ENCODE measurements at places on chromosomes 1 and 21.

DNA sequence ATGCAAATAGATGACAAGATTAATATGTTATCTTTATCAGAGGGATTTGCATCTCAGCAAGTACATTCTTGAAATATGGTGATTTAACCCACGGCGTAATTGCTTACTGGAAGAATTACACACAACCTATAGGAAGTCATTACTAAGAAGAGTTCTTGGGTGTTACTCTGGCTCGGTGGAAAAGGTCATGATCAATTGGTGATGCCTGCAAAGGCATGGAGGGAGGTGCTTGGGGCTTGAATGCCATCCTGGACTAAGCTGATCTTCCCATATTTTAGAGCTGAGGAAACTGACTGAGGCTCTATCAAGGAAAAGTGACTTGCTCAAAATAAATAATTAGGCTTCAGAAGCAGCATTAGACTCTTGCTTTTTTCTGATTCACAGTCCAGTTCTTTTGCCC, 137.5 kb upstream of the JUN start:
- no peak for DNase-seq

DNA sequence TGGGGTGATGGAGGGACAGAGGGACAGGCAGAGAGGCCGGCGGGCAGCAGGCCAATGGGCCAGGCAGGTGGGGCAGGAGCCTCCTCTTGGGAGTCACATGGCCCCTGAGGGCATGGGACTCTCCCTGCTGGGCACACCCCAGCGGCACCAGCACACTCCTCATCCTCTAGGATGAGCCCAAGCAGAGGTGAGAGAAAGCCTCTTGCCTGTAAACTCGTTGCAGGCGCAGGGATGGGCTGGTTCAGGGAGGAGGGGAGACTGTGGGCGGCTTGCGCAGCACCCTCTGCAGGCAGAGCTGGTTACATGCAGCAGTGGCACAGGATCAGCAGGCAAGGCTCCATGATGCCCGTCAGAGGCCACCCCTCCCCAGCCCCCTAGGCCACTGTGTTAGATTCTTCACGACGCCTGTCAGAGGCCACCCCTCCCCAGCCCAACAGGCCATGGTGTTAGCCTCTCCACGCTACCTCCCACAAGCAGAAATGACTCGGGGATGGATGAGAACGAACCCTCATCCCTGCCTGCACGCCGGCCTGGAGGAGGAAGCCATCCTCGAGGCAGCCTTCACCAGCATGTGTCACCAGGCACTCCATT, 209.7 kb upstream of the VAMP3 start:
- no peak for DNase-seq

DNA sequence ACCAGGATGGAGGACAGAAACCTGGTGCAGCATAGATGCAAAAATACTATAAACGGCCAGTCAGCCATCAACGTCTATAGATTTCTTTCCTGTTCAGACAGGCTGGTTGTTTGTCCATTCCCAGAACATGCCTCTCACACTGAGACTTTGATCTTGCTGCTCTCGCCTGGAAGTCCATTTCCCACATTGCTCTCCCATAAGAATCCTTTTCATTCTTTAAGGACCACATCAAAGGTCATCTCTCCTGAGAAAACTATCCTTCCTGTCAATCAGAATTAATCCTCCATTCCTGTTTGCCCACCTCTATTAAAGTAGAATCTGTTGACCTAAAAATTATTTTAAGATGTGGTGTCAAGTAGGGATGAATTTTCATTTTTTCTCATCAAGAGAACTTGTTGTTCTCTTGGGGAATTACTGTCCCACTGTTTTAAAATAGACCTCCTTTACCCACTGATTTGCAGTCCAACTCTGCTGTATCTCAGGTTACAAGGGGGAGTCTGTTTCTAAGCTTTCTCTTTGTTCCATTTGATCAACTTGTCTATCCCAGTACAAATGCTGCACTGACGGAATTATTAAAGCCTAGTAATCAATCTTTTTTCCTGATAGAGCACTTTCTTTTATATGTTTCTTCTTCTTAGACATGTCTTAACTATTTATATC, 172.7 kb downstream of the PATJ start:
- no peak for DNase-seq

- DNase-seq = no peak
Measured at GRCh38 chr1:171083222-171083621, 7.5 kb upstream of the FMO3 start.

DNA sequence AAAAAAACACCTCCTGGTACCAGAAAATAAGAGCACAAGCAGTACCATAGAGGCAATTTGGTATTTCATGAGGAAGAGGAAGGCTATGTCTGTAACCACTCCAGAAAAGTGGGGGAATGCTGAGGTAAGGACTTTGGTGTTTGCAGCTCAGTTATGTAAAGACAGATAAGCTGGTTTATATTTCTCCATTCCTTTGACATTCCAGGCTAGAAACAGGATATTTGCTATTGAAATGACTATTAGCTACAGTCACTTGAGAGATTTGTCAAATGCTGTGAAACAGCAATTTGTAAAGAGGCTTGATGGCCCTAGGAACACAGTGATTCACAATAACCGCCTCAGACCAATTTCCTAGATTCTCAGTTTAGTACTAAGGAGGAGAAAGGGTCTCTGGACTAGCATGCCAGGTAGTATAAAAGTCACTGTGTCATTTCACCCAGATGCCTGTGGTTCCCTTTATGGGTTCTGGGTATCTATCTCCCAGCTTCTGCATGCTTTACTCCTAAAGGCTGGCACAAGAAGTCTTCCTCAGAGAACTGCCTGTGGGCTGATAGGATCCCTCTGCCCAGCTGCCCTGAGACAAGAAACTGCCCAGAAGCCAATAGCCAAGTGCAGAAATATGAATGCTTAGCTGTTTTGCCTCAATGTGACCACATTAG, 80.5 kb downstream of the VCAM1 start:
- DNase-seq = no peak

GRCh38 chr1:78121710-78122109, 75.9 kb downstream of the GIPC2 start:
- DNase-seq = no peak

- DNase-seq = no peak
Measured at GRCh38 chr1:40944841-40945430, 34.6 kb upstream of the CTPS1 start.

DNA sequence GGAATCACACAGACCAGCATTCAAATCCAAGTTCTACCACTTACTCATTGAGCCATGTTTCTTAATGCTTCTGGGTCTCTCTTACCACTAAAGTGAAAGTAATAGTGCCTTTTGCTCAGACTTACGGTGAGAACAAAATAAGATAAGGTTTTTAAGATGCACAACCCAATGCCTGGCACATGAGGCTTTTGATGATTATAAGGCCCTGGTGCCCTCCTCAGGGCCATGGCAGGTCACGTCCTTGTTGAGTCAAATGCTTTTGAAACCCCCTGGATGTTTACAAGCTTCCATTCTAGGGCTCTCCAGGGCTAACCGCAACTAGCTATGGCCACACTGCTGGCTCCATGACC, 76.0 kb downstream of the TENT5C start:
- no peak for DNase-seq

GRCh38 chr1:167532964-167533824, 14.9 kb upstream of the CD247 start:
- no peak for DNase-seq

DNA sequence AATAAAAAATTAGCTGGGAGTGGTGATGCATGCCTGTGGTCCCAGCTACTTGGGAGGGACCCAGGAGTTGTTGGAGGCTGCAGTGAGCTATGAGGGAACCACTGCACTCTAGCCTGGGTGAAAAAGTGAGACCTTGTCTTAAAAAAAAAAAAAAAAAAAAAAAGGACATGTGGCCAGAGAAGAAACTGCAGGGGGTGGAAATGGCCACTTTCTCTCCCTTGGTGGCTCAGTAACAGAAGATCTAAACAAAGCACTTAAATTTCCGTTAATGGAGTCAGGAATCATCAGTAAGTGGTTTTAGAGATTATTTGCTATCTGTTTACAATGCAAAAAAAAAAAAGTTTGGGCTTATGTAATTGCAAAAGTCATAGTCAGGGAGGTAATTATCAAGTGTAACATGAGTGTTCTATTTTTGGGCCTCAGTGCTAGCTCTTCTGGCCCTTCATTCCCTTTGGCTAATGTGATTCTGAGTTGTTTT, 19.3 kb upstream of the OPRD1 start:
- peak; percentile 8 for DNase-seq

DNA sequence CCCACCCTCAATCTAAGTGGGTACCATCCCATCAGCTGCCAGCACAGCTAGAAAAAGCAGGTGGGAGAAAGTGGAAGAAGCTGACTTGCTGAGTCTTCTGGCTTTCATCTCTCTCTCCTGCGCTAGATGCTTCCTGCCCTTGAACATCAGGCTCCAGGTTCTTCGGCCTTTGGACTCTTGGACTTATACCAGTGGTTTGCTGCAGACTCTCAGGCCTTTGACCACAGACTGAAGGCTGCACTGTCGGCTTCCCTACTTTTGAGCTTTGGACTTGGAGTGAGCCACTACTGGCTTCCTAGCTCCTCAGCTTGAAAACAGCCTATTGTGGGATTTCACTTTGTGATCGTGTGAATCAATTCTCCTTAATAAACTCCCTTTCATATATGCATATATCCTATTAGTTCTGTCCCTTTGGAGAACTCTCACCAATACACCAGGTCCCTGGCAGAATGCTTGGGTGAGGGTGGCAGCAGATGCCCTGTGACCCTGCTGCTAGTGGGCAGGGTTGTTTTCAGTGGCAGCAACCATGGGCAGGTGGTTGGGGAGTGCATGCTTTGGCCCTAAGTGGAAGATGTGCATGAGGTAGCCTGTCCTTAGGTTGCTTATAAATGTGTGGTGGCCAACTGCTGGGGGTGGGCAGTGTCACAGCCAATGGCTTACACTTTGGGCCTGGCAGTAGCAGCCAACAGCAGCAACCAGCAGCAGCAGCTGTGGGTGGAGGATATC, 10.8 kb upstream of the ADAM30 start:
- no peak for DNase-seq

GRCh38 chr1:17919525-17920439, 164.6 kb downstream of the ACTL8 start:
- peak; percentile 22 for DNase-seq

DNA sequence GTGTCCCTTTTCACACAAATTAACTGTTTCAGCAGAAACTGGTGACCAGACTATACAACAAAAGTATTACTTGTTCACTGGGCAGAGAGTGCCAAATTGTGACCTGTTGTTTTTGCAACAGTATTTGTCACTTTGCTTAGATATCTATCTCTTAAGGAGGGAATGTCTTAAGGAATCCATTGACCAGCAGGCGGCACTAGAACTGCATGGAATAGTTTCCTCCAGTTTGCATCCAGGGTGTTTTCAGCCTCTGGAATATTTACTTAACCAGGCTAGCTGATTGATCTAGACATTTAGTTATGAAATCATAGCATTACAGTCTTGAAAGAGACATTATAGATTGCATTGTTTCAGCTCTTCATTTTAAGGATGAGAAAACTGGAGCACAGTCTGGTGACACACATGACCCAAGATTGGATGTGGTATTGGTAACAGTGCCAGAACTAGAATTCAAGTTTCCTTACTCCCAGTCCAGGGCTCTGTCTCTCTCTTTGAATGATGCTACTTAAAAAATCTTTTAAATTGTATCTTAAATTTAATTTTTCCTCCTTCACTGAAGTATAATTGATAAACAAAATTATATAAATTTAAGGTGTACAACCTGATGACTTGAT, 16.9 kb downstream of the RPTN start:
- DNase-seq = peak; percentile 43

- DNase-seq = no peak
Measured at GRCh38 chr1:21020151-21020550, 156.5 kb downstream of the EIF4G3 start.

- DNase-seq = no peak
Measured at GRCh38 chr1:244802041-244802440, 33.4 kb upstream of the COX20 start.

DNA sequence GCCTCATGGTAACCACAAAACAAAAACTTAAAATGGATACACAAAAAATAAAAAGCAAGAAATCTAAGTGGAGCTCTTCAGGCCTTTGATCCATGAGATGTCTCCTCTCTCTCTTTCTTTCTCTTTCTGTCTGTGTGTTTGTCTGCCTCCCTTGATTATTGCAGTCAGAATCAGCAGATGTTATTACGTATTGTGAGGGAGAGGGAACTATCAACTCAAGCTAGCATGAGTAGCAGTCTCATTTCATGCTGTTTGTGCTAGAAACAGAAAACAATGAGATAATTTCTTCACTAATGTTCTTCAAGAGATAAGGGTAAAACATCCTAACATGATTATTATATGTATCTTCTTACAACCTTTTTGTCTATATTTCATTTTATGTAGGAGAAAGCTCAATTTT, 103.7 kb upstream of the PDC start:
- no peak for DNase-seq

- DNase-seq = no peak
Measured at GRCh38 chr1:3133686-3134085, 64.7 kb downstream of the PRDM16 start.

GRCh38 chr1:180951836-180952656, 39.3 kb downstream of the KIAA1614 start:
- DNase-seq = no peak

DNA sequence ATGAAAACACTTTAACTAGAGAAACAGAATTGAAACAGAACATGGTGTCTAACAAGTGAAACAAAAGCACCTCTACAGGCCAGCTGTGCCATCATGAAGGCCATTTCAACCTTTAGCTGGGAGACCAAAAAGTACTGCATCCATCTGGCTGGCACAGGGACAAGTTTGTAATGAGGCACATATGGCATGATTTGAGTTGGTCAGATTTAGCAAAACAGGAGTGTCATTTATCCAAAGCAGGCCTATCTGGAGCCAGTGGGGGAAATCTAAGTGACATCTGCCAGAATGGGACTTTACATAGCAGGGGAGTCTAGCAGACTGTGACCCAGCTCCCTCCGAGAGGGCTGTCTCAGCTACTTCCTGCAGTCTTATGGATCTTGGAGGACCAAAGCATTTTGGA, 51.9 kb downstream of the DNTTIP2 start:
- DNase-seq = no peak

- no peak for DNase-seq
Measured at GRCh38 chr1:46681333-46682034, 9.8 kb downstream of the TEX38 start.

- DNase-seq = no peak
Measured at GRCh38 chr1:225412321-225412720, 15.5 kb downstream of the LBR start.

- no peak for DNase-seq
Measured at GRCh38 chr1:81290326-81290725, 510.4 kb upstream of the ADGRL2 start.

All from Kasumi-1 (cell line).